ENCODE measurements at places on chromosomes 13 and 19. TPM values are rescaled to one million over a fixed set of nuclear protein-coding genes. Genes with fewer than 3 reads are reported as not detected.

DNA sequence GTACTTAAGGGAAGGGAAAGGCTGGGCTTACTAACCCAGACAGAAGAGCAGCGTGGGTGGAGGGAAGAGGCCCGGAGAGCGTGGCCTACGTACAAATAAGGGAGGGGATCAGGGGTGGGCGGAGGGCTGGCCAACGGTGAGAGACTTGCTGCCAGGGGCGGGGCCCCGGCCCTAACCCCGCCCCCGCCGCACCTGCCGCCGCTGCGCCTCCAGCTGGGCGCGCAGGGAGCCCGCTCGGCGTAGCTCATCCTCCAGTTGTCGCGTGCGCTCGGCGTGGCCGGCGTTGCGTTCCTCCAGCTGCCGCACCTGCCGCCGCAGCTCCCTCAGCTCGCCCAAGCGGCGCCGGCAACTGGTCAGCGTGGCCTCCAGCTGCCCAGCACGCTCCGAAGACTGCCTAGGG, 5.7 kb downstream of the HOOK2 start:
- H3K27me3 ChIP-seq, result no peaks in the 10 kb centered on the region
- no peak overlapping the region for H3K4me3 ChIP-seq
- H3K27ac ChIP-seq, result no peak overlapping the region
- no peaks in the 10 kb centered on the region for H3K36me3 ChIP-seq
- no peak for DNase-seq
- no peaks in the 10 kb centered on the region for H3K4me1 ChIP-seq

GRCh38 chr13:112867301-112867711, 101.7 kb upstream of the MCF2L start:
- no peaks in the 10 kb centered on the region for H3K36me3 ChIP-seq
- no peaks in the 10 kb centered on the region for H3K27me3 ChIP-seq
- no peaks in the 10 kb centered on the region for H3K4me1 ChIP-seq
- DNase-seq, result peak; percentile 57
- no peak overlapping the region for H3K4me3 ChIP-seq

DNA sequence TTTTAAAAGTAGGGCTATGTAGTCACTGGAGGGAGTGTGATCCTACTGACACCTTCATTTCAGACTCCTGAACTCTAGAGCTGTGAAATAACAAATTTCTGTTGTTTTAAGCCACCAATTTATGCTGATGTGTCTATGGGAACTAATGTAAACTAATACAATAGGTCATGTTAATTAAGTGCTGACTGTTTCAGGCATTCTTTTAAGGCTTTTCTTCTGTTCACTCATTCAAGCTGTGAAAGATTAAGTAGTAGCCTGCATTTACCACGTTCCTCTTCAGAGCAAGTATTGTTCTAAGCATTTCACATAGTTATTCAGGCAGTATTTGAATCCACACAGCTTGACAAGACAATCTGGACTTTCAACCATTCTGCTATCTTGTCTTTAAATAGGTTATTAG, 1135.0 kb downstream of the SLITRK1 start:
- no peak overlapping the region for H3K27ac ChIP-seq
- no peaks in the 10 kb centered on the region for H3K36me3 ChIP-seq
- H3K27me3 ChIP-seq, result no peaks in the 10 kb centered on the region
- peaks cover 2% of the 10 kb centered on the region for H3K4me1 ChIP-seq
- H3K4me3 ChIP-seq, result no peak overlapping the region

DNA sequence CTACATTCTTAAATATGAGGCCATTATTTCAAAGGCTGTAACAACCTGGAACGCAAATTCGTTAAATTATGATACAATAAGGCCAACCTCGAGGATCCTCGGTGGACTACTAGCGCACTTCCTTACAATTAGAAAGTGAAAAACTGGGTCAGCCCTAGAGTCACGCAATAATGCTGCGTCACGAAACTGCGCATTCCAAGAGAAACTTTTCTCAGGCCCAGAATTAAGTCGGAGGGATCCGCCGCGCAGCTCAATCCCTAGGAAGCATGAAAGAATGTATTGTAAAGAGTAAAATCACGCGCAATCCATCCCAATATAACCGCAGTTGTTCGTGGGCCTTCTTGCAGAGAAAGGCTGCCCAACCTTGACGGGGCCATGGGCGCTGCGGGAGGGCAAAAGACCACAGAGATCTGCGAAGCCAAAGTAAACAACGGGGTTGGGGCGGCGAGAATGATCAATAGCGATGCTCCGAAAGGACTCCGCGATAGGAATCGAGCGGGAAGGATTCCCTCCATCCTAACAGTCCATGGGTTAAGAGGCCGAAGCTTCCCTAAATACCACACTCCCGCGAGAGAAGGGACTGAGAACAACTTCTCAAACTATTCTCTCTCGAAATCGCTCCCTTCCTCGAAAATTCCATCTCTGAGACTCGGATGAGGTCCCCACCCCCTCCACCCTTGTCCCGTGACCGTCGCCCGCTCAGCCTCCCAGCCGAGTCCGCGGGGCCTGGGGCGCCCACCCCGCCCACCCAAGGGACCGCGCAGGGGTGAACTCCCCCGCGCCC, 564 bp downstream of the SPART start:
- peak overlapping the region; percentile 78 for H3K27ac ChIP-seq
- peak; percentile 87 for DNase-seq
- no peaks in the 10 kb centered on the region for H3K36me3 ChIP-seq
- no peaks in the 10 kb centered on the region for H3K27me3 ChIP-seq
- H3K4me3 ChIP-seq, result peak overlapping the region; percentile 53
- H3K4me1 ChIP-seq, result no peaks in the 10 kb centered on the region

GRCh38 chr13:64413529-64413928, 2816.6 kb downstream of the PCDH9 start:
- H3K27ac ChIP-seq, result no peak overlapping the region
- H3K4me3 ChIP-seq, result no peak overlapping the region

DNA sequence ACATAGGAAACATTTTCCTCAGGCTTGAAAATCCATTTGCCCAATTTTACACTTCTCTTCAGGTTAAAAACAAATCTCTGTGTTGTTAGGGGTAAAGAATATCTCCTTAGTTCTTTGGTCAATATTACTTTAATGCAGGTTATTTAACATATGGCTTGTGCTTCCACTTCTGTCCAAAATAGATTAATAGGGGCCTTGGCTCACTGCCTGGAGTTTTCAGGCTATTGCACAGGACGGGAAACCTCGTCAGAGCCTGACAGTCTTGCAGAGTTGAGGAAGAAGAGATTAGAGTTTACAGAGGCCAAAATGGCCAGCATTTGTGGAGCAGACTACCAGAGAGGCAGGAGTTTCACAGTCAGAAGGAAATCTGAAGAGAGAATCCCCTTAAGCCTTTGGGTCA, 863.9 kb upstream of the GPC6 start:
- H3K4me1 ChIP-seq, result no peaks in the 10 kb centered on the region
- H3K27ac ChIP-seq, result no peak overlapping the region
- DNase-seq, result no peak
- H3K4me3 ChIP-seq, result no peak overlapping the region

GRCh38 chr19:8355631-8356402, 8.1 kb upstream of the ANGPTL4 start:
- DNase-seq, result peak; percentile 80
- no peaks in the 10 kb centered on the region for H3K27me3 ChIP-seq
- no peaks in the 10 kb centered on the region for H3K4me1 ChIP-seq
- no peak overlapping the region for H3K4me3 ChIP-seq
- peak overlapping the region; percentile 3 for H3K27ac ChIP-seq

- H3K4me1 ChIP-seq, result no peaks in the 10 kb centered on the region
These were observed 10.6 kb downstream of the FUT6 start for GRCh38 chr19:5828661-5829566.

- H3K4me3 ChIP-seq, result no peak overlapping the region
- H3K36me3 ChIP-seq, result no peaks in the 10 kb centered on the region
- no peak for DNase-seq
These were observed 220.7 kb downstream of the MZT1 start for GRCh38 chr13:72506706-72507105.

GRCh38 chr13:110957181-110957884, 42.5 kb upstream of the ANKRD10 start:
- no peak for DNase-seq
- no peak overlapping the region for H3K27ac ChIP-seq
- H3K4me3 ChIP-seq, result no peak overlapping the region
- no peaks in the 10 kb centered on the region for H3K4me1 ChIP-seq
- H3K36me3 ChIP-seq, result no peaks in the 10 kb centered on the region
- H3K27me3 ChIP-seq, result no peaks in the 10 kb centered on the region

- DNase-seq, result no peak
- H3K36me3 ChIP-seq, result no peaks in the 10 kb centered on the region
- no peak overlapping the region for H3K27ac ChIP-seq
- H3K4me3 ChIP-seq, result no peak overlapping the region
These were observed 156.4 kb downstream of the UQCRFS1 start for GRCh38 chr19:29056535-29056934.

GRCh38 chr19:56155124-56155687, 14.1 kb downstream of the ZNF444 start:
- no peak overlapping the region for H3K4me3 ChIP-seq
- no peaks in the 10 kb centered on the region for H3K27me3 ChIP-seq
- H3K36me3 ChIP-seq, result peaks cover 2% of the 10 kb centered on the region
- DNase-seq, result no peak
- H3K27ac ChIP-seq, result no peak overlapping the region

GRCh38 chr13:102564564-102564963, 32.2 kb upstream of the TPP2 start:
- H3K27ac ChIP-seq, result no peak overlapping the region
- H3K36me3 ChIP-seq, result no peaks in the 10 kb centered on the region
- DNase-seq, result no peak
- H3K27me3 ChIP-seq, result no peaks in the 10 kb centered on the region
- no peaks in the 10 kb centered on the region for H3K4me1 ChIP-seq

- no peak for DNase-seq
- peak overlapping the region; percentile 10 for H3K4me3 ChIP-seq
- H3K27ac ChIP-seq, result no peak overlapping the region
- H3K36me3 ChIP-seq, result no peaks in the 10 kb centered on the region
These were observed 17.9 kb upstream of the RFC3 start for GRCh38 chr13:33799950-33800592.

DNA sequence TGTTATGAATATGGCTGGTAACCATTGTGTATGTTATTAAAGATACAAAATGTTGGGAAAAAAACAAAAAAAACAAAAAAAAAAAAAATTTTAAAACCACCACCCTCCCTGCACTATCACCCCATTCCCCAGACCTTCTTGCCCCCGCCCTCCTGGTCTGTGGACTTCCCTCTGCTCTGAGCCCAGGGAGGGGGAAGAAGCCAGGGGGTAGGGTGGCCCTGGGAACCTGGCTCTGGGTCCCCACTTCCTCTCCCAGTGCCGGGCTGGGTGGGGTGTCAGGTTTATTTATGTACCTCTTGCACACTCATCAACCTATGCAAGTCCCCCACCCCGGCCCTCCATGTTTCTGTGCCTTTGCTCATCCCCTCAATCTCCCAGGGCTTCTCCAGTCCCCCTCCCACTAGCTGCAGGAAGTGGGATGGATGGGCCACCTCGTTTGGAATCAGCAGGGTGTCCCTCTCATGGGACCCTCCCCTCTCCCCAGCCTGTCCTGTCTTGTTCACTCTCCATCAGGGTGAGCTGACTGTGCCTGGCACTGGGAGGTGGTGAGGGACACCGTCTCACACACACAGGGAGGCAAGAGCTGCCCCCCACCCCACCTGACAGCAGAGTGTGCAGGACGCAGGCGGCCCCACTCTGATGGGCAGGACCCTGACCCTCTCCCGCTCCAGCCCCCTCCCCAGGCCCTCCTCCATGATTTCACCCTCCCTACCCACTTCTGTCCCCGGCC, 5.9 kb downstream of the PAF1 start:
- no peaks in the 10 kb centered on the region for H3K27me3 ChIP-seq
- DNase-seq, result no peak
- H3K27ac ChIP-seq, result no peak overlapping the region
- H3K36me3 ChIP-seq, result peaks cover 12% of the 10 kb centered on the region
- H3K4me1 ChIP-seq, result no peaks in the 10 kb centered on the region

DNA sequence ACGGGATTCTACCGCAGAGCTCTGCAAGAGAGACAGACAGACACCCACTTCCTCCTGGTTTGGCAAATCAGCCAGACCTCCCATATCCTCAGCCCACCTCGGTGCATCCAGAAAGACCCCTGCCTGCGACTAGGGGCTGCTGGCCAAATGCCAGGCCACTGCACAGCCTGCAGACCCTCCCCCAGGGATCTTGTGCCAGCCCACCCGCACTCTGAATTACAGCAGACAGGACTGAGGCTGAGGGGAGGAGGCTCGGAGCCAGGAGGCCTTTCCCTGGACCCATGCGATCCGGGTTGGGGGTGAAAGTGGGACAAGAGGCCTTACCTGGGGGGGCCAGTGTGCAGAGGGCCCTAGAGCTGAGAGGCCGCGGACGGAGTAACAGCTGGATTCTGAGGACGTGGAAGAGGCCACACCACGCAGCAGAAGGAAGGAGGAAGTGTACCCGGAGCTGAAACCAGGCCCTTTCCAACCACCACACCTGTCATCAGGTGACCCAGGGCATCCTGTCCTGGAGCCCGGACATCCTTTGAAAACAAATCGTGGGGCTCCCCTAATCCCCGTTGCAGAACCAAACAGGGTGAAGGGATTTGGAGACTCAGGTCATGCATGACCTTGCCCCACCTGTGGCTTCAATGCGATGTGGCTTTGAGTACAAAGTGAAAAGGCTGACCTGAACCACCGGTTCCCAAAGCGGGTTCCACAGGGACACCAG, 993 bp downstream of the FUT6 start:
- no peaks in the 10 kb centered on the region for H3K4me1 ChIP-seq
- no peaks in the 10 kb centered on the region for H3K36me3 ChIP-seq
- no peak for DNase-seq
- H3K27me3 ChIP-seq, result no peaks in the 10 kb centered on the region
- no peak overlapping the region for H3K4me3 ChIP-seq

DNA sequence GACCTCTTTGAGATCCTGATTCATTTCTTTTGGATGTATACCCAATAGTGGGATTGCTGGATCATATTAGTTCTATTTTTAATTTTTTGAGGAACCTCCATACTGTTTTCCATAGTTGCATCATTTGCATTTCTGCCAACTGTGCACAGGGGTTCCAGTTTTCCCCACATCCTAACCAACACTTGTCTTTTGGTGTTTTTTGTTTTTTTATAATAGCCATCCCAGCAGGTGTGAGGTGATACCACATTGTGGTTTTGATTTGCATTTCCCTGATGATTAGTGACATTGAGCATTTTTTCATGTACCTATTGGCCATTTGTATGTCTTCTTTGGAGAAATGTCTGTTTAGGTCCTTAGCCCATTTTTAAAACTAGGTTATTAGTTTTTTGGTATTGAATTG, 18.8 kb upstream of the GPR183 start:
- H3K27me3 ChIP-seq, result no peaks in the 10 kb centered on the region
- no peak overlapping the region for H3K27ac ChIP-seq
- no peak overlapping the region for H3K4me3 ChIP-seq
- no peak for DNase-seq
- H3K4me1 ChIP-seq, result peaks cover 3% of the 10 kb centered on the region

DNA sequence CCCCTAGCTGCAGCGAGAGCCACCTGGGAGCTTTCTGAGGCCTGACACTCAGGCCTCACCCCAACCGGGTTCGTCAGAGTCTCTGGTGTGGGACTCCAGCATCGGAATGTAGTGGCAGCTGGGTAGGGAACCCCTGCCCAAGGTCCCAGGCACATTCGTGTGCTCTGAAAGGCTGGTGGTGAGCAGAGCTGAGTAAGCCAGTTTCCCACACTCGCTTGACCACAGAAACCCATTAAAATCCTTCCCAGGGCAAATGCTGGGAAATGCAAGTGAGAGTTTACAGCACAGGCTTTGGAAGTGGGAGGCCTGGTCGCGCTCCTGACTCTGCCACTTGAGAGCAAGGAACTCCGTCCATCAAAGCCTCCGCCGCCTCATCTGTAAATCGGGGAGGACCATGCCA, 4.2 kb downstream of the TRAPPC6A start:
- H3K27me3 ChIP-seq, result no peaks in the 10 kb centered on the region
- no peak for DNase-seq
- no peaks in the 10 kb centered on the region for H3K4me1 ChIP-seq
- H3K4me3 ChIP-seq, result no peak overlapping the region

The TMEM150B gene
- 9.6 TPM for total RNA-seq

The CUL4A gene
- 56.1 TPM for total RNA-seq

The RXFP2 gene
- total RNA-seq, result not detected

The NFKBIB gene
- total RNA-seq, result 24.5 TPM

The SYT3 gene
- total RNA-seq, result 0.45 TPM

The CYP2S1 gene
- total RNA-seq, result 1.7 TPM

The FXYD7 gene
- total RNA-seq, result not detected

The CCNA1 gene
- total RNA-seq, result 0.36 TPM

Data from aorta (tissue), 5 donors.